ENCODE measurements at places on chromosomes 2 and 18.

- no peak for DNase-seq
Observed at GRCh38 chr2:199057936-199058335, 399.8 kb downstream of the SATB2 start.

GRCh38 chr2:52918551-52918950 is 849.1 kb upstream of the CHAC2 start:
- DNase-seq, result no peak

DNA sequence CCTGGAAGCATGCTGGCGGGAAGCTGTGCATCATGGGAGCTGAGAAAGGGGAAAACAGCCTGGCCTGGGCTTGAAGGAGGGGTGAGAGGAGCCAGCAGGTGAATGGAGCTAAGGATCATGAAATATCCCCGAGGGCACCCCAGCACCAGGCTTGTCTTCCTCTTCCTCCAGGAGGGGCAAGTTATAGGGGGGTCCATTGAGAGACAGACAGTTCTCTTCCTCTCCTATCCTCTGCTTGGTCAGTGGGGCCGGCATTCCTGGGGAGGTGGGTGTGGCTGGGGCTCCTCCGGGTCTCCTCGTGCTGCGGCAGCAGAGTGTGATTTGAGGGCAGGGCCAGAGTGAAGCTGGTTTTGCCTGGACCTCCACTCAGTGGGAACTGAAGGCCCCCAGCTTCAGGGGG is 78.9 kb downstream of the LIPG start:
- no peak for DNase-seq

DNA sequence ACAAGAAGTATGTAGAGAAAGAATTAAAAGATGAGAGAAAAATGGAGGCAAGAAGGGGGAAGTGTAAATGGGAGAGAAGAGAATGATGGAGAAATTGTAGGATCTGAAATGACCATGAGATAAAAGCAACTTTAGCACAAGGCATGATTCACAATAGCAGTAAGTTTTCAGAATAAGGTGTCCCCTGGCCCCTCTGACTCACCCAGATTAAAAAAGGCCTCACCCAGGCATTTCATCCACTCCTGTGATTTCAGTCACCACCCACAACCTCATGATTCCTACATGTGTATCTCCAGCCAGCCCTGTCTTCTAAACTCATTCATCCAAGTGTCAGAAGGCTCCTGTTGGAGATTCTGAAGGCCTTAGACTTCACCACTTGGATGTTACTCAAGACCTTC is 56.6 kb downstream of the SP100 start:
- DNase-seq, result no peak
